ENCODE measurements at places on chromosomes 2 and 18.

DNA sequence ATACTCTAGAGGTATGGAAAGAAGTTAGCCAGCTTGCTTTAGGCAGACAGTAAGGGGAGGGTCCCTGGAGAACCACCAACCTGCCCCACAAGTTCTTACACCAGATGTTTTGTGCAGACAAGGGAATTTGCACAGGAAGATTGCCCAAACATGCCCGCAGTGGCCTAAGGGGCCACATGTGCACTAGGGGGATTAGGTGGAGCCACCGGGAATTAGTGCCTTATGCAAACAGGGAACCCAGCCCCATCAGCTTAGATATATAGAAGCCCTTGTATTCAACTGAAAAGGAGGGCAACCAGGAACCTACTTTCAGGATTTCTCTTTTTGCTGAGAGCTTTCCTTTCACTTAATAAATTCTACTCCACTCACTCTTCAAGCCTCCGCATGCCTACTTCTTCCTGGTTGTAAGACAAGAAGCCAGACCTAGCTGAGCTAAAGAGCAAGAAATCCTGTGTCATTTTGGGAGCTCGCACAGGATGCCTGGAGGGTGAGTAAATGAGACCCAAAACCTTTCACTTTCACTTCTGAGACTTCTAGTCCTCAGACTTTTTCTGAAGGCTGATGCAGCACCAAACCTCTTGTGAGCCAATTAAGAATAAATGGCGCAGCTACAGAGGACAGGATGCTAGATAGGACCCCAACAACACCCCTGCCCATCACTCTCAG lies 146.3 kb downstream of the GCA start:
- DNase-seq: no peak

DNA sequence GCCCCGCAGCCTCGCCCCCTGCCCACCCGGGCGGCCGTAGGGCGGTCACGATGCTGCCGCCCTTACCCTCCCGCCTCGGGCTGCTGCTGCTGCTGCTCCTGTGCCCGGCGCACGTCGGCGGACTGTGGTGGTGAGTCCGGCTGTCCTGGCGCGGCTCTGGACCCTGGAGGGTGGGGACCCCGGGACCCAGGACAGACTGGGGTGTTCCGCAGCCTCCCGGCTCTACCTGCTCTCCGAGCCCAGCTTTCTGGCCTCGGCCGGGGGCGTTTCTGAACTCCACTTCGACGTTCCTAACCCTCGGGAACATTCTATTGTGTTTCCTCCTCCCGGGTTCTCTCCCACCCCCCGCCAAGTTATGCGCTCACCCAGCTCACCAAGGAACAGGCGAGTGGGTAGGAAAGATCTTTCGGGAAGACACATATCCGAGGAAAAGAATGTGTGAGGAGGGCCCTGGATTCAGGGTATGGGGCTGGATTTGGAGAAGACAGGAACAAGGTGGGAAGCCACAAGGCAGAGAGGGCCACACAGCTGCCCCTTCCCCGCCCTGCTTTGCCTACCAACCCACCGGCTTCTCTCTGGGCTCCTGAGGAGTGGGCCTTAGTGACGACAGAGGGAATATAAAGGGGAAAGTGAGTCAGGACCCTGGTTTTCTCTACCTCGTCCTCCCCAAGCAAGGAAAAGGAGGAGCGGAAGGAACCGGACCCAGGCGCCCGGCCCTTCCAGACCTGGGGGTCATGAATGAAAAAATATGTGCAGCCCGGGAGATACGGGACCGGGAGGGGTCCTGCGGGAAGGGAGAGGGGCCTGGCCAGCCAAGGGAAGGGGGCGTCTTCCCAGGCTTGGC lies 605 bp downstream of the WNT6 start:
- no peak for DNase-seq

GRCh38 chr2:101251844-101252407 lies 760 bp upstream of the CNOT11 start:
- no peak for DNase-seq

DNA sequence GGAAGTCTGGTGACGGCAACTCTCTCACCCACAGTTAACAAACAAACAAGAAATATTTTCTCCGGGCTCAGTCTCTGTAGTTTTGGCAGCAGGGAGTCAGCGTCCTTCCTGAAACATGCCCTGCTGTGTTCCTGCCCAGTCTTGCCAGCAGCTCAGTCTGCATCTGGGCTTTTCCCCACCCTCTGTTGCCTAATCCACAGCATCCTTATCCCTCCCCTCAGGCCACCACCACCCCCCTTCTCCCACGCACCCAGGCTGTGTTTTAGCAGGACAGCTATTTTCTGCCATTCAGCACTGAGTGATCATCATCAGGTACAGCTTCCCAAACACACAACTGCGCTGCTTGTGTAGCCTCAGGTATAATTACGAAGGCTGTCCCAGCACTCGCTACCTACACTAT lies 168.2 kb downstream of the DPP10 start:
- no peak for DNase-seq

DNA sequence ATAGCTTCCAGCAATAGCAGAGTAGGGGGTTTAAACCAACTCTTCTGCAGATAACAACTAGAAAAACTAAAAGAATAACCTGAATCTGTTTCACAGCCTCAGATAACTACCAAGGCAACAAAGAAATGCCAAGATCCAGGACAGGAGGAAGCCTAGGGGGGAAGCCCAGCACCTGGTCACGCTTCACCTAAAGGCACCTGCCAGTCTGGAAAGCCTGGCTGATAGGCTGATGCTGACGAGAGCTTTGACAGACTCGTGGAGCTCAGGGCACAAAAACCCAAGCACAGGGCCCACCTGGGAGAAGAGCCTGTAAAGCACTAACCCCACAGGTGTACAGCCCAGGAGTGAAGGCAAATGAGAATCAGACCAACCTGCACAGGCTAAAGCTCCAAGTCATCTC lies 22.6 kb downstream of the EIPR1 start:
- DNase-seq: no peak

DNA sequence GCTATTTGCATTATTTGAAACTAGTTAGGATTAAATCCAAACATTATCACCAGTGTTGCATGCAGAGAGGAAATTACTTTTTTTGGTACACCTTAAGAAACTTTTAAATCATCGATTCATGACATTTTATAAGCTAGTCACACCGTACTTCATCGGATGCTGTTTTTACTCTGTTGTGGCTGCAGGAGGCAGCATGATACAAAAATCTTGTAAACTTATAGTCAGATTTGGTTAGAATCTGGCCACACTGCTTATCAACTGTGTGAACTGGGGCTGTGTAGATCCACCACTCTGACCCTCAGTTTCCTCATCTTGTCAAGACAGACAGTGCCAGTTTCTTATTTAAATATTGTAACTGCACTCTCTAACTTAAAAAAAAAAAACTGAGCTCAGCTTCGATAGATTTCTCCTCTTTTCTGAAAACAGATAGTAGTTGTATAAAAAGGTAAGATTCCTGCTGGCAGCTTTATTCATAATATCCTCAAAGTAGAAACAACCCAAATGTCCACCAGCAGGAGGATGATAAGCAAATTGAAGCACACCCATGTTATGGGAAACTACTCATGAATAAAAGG lies 77.8 kb downstream of the RAPGEF4 start:
- no peak for DNase-seq

DNA sequence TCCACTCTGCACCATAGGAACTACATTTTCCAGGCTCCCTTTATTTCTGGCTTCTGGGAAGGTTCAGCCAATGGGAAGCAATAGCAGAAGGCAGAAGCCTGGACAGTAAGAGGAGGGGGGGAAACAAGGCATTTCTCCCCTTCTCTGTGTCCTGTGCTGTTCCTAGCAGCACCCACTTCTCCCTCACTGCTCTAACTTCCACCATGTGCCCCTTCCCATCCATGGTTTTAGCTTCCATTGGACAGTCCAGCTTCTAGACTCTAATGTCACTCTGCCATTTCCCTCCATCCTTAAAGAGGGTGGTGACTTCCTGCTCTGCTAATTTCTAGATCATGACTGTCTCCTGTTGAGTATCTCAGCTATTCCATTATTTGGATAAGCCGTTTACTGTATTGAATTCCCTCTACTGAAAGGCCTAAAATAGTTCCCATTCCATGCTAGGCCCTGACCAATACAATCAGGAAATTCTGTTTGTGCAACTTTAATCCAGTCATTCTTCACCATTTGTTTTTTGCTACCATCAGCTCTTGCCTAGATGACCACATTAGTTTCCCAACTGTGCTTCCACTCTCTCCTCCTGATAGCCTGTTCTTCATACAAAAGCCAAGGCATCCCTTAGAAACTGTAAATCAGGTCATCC lies 20.8 kb upstream of the LYPD1 start:
- DNase-seq: no peak

DNA sequence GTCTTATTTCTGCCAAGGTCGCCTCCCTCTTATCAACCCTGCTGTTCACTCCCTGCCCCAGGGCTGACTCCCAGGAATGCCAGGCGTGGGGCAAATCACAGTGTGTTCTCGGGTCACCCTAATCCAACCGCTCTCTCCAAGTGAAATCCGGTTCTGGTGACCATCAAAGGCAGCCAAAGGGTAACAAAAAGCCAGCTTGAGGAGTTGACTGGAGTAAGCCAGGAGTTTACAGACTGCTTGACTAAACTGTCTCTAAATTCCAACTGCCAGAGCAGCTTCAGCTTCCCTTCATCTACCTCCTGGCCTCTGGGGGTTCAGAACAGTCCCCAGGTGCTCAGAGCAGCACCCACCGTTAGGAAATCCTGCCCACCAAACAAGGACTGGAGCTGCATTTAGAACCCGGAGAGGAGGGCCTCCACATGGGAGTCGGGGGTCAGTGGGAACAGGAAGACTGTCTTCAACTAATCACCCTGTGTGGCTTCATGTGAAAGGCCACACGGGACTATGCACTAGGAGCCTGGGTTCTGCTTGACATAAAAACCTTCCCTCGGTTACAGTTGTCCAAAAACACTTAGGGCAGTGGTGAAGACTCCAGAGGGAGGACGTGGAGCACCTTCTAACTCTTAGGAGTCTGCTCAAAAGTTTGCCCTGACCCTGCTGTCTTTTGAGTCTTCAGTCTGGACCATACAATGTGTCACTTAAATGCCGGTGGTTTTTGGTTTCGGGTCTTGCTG lies 24.2 kb upstream of the MCFD2 start:
- DNase-seq: no peak

GRCh38 chr2:21288739-21289520 lies 165.2 kb downstream of the TDRD15 start:
- no peak for DNase-seq

DNA sequence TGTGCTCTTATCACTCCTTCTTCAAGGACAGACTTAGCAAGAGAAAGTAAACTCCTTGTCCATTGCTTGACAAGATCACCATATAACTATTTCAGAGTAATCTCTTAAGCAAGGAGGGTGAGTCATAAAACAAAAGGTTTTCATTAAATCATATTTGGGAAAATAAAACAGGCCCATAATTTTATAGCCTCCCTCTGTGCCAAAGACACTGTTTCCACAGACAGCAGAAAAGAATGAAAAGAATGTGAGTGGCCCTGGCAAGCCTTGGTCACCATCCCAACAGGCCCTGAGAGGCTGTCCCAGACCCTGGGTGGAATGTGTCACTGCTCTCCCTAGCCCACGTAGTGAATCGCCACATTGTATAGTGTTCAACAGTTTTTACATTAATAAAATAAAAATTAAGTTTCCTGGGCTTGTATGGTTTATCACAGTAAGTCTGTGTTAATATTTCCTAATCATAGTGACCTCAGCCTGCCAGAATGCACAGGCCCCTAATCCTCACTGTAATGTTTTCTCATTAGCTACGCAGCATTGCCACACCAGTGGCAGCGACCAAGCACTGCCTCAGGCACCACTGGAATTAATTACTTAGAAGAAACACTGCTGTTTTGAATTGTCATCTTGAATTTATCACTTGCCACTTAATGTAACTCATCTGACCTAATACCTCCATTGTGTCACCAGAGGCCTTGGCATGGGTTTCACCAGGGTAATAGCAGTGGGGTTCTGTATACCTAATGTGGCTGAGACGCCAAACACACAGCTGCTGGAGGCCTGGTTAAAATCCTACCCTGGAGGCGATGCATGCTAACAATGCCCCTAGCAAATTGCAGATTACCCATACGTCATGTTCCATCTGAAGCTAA lies 401.9 kb downstream of the LNPK start:
- no peak for DNase-seq

GRCh38 chr2:231457101-231457500 lies 7.2 kb downstream of the NCL start:
- DNase-seq: no peak

DNA sequence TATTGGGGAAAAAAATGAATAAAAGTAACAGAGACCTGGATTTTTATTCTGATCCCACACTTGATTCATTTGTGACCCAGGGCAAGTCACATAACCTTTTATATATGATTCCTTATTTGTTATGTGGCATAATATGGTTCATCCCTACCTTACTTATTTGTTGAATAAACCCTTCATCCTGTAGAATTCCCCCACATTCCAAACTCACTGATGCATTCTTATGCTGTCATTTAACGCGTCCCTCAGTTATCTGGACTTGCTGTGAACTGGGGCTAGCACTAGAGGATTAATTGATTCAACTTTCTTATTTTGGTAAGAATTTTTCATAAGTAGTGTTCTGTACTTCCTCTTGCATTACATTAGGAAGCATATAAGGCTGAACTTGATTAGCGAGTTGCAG lies 384.7 kb upstream of the RAB12 start:
- DNase-seq: no peak

GRCh38 chr2:113878743-113879142 lies 11.1 kb upstream of the ACTR3 start:
- no peak for DNase-seq

- DNase-seq: peak; percentile 51
Observed at GRCh38 chr2:204019572-204020501, 83.3 kb downstream of the ICOS start.

DNA sequence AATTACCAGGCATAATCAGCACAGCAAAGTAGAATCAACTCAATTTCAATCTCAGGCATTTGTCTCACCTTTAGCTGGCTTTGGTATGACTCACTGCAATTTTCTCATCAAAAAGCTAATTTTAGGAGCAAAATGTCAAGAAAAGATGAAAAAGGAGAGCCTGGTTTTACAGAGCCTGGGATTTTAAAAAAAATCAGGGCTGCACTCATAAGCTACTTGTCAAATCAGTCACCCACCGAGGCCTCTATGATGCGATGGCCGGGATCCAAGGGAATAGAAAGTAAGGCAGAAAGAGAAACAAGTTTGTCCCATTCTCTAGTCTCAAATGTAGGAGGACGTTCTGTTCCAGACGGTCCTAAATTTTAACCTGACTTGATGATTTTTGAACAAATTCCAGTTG lies 170.9 kb downstream of the SOCS6 start:
- no peak for DNase-seq

DNA sequence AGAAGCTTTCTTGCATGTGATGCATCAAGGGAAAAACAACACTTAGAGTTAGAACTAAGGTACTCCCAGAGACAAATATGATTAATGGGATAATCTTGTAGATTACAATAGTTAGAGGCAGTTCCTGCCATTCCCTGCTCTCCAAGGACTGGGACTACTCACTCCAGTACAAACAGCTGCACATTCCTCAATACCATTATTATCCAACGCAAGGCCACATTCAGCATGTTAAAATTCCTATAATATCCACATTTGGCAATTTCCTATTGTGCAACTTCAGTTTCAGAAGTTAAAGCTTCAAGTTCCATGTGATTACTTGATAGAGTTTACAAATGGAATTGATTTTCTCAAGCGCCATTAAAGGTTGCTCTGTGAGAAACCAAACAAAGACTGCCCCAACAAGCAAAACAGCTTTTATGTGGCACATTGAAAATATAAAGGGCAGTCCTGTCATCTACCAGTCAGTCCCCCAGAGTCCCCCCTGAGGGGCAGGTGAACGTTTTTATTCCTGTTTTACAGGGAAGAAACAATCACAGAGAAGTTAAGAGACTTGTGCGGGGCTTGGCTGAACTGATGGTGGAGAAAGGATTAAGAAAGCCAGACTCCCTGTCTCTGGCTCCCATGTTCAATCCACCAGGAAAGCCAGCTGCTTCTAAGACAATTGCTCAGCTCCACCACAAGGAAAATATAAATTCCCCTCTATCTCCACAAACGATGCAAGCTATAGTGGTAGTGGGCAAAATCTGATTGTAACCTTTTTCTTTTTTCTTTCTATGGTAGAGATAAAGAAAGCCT lies 72.6 kb downstream of the TXNL1 start:
- DNase-seq: peak; percentile 45
